Immature natural killer cell (primary cell): ENCODE measurements at places on chromosomes 5 and 9.

GRCh38 chr5:32600054-32600622 lies 14.8 kb downstream of the SUB1 start:
- no peak for DNase-seq

- no peak for DNase-seq
Observed at GRCh38 chr9:96117398-96118080, 184.4 kb downstream of the HSD17B3 start.

DNA sequence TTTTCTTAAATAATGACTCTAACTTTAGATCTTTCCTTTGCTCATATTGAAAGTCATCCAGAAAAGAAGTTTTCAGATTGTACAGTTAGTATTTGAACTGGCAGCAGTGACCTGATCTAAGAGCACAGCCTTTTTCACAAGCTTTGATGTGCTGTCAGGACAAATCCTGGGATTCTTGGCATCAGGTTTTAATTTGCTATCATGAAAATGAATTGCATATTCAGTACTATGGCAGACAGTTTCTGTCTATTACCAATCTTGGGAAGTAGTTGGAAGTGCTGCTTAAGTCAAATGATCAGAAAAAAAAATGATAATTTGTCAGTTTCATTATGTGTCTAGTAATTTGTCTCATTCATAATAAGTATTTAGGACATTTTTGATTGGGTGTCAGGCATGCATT lies 925.6 kb upstream of the ARRDC3 start:
- DNase-seq: no peak

DNA sequence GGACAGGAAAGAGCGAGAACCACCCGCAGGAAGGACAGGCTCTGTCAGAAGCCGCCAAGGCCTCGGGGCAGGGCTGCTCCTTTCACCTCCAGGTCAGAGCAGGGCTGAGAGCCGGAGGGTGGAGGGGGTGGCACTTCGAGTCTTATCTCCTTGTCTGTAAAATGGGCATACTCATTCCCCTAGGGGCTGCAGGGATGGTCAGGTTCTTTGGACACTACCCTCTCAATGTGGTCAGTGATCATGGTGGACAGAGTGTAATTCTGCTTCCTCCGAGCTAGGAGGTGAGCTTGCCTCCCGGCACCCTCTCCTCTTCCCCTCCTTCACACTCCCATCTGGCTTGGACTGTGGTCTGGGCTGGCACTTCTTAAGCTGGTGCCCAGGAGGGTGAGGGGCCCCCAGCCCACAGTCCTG lies 39.6 kb downstream of the RGS3 start:
- DNase-seq: no peak

DNA sequence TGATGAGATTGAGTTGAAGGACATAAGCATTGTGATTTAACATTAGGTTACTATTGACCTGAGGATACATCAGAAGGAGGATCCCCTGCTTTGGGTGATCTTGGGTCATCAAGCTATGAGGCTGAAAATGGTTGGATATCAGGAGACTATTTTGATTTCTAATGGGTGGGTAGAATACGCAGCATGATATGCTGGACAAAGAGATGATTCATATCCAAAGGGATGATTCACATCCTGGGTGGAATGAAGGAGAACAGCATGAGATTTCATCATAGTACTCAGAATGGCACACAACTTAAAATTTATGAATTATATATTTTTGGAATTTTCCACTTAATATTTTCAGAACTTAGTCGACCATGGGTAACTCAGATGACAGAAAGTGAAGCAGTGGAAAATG lies 1759.5 kb upstream of the C9orf72 start:
- no peak for DNase-seq

DNA sequence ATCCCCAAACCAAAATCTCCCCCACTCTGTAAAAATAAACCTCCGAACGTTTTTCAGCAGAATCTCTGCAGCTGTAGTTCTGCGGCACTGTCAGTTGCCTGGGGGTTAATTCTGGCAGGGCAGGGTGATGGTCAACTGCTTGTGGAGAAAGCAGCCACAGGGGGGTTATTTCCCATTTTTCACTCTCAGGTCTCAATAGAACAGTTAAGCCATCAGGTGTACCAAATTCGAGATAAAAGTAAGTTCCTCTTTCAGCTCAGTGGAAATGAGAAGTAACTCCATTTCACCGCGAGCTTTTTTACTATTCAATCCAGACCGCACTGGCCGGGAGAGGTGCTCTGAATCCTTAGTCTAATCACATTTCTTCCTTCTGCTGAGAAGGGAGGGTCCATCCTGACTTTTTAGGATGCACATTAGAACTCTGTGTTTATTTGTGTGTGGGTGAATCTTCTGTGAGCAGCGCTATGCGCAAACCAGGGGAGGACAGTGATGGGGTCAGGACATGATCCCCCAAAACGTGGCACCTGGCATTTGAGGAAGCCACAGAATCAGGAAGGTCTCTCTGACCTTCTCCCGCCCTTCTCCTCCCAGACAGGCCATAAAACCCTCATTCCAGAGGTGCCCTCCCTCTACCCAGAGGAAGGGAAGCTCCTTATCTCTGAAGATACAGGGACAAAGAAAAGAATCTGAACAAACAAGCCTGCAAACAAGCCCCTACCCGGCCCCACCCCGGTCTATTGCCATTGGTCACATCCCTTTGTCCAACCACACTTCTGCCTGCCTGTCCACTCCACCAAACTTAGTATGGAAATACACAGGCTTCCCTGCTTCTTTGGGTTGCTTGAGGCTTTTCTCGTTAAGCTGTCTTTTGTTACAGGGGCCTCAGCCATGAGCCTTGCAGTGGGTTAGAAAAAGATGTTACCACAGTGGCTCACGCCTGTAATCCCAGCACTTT lies 229.0 kb downstream of the ROR2 start:
- no peak for DNase-seq

DNA sequence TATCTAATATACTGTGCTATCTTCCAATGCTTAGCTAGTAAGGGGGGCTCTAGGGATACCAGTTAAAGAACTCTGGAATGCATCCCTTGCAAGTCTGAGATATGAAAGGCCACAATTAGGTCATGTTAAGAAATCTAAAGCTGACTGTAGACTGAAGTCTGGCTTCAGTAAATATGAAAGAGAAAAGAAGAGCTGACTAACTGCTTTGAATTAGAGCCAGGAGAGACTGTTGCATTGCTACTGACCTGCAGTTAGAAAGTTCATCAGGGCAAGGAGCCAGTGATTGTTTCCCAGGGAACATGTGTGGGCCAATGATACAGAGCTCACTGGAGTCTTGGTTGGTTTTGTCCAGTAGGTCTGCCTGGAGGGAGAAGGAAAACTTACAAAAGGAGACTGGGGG lies 472.1 kb upstream of the TNC start:
- no peak for DNase-seq

- DNase-seq: no peak
Observed at GRCh38 chr5:160957312-160957861, 105.4 kb upstream of the ATP10B start.

DNA sequence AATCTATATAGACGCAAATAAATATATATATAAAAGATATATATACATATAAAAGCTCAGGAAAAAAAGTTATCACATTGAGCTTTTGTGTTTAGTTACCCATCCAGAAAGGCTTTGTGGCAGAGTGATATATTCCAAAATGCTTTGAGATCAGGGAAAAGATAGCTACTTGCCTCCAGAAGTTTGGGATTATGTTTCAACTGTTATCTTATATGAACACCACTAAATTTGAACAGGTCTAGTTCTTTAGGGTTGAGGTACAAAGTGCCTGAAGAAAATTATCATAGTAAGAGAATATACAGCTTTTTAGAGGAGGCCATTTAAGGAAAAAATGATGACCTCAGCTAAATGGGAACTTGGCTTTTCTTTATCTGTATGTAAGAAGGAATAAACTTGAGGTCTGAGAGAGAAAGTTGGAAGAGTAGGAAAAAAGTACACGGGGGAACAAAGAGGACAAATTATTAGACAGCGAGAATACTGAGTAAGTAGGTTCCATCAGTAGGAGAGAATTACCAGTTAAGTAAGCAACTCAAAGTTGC lies 2.4 kb downstream of the ERP44 start:
- DNase-seq: no peak

- no peak for DNase-seq
Observed at GRCh38 chr5:121174351-121174750, 677.3 kb upstream of the FTMT start.

DNA sequence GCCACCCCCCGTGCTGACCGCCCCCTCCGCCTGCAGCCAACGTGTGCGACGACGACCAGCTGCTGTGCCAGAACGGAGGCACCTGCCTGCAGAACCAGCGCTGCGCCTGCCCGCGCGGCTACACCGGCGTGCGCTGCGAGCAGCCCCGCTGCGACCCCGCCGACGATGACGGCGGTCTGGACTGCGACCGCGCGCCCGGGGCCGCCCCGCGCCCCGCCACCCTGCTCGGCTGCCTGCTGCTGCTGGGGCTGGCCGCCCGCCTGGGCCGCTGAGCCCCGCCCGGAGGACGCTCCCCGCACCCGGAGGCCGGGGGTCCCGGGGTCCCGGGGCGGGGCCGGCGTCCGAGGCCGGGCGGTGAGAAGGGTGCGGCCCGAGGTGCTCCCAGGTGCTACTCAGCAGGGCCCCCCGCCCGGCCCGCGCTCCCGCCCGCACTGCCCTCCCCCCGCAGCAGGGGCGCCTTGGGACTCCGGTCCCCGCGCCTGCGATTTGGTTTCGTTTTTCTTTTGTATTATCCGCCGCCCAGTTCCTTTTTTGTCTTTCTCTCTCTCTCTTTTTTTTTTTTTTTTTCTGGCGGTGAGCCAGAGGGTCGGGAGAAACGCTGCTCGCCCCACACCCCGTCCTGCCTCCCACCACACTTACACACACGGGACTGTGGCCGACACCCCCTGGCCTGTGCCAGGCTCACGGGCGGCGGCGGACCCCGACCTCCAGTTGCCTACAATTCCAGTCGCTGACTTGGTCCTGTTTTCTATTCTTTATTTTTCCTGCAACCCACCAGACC lies 80.2 kb downstream of the NTNG2 start:
- peak; percentile 58 for DNase-seq

- DNase-seq: peak; percentile 29
Observed at GRCh38 chr5:180673371-180674089, 24.1 kb upstream of the FLT4 start.

DNA sequence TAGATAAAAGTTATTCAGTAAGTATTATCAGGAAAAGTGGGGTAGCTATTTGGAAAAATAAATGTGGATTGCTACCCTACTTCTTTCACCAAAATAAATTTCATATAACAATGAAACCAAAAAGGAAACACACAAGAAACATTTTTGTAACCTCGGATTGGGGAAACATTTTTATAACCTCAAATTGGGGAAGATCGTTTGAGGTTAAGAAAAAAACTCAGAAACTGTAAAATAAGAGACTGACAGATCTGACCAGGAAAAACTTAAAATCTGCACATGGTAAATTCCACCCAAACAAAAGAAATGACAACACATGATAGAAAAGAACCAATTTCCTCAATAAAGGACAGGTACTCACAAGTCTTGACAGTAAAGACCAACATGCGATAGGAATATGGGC lies 13.5 kb downstream of the EFCAB9 start:
- no peak for DNase-seq

DNA sequence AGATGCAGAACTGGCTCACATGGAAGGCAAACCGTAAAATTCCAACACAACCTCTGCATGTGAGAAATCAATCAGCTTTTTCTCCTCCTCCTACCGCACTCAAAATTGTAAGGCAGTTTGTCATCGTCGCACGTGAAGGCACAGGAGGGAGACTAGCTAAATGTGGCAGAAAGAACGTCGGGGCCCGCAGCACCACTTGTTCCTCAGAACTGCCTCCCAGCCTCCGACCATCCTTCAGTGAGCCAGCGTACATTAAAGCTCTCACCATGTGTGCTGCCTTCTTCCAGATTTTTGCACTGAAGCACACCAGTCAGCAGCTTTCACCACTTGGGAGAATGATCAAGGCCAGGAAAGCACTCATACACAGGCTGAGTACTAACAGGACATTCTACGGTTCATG lies 105.9 kb downstream of the RFX3 start:
- no peak for DNase-seq

DNA sequence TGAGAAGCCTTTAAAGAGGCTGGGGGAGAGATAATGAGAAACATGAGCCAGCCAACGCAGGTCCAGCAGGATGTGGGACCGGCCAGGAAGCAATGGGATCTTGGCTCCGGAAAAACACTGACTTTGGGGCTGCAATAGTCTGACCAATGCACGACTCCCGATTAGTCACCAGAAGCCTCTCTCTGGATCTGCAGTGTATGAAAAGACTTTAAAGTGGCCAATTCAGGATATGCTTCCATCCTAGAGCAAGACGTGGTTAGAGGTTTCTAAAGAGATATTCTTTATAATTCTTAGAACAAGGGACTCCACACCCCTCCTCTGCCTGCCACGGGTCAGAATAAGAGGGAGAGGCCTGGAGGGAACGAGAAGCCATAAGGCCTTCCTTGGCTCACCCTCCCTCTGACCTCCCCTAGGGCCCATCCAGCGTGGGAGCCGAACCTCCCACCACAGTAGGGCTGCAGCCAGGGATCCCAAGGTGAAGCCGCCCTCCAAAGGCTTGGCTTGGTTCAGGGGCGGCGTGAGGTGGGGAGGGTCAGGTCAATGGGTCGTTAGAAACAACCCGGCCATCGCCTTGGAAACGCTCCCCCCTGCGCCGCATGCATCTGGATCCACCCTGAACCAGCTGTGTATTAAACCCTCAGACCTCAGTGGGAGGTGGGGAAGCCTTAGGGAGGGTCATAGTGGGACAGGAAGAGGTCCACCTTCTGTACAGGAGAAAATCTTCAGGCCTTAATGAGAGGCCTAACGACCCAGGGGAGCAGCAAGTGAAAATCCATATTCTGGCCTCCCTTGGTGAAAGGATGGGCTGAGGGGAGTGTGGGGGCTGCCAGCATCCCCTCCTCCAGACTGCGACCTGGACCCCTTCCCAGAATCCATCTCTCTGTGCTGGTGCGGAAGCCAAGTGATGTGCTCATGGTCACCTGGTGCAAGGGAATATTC lies 11.1 kb downstream of the FGF1 start:
- DNase-seq: no peak

DNA sequence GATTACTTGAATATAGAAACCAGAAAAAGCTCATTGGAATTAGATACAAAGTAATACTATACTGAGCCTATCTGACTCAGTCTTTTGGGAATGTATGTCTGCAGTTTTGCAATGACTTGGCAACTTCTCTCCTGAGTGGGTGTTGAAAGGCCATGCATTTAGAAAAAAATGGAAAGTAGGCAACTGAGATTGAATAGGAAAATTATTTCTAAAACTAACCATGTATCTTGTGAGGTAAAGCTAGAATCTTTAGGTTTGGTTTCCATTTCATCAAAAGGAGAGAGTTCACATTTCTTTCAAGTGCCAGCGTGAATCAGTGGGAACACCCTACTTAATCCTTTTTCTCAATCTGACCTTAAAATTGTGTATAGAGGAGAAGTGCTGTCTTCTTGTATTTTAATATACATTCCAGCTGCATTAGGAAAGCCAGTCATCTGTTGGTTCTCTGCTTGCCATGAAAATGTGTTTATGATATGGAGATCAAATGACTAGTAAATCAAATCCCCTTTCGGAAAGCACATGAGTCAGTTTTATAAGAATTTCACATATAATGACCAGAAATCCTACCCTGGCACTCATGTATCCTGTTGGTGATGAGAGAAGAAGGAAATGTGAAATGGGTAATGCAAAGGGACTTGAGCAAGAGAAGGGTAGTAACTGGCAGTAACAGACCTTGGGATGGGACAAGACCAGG lies 30.4 kb downstream of the NFX1 start:
- DNase-seq: no peak

GRCh38 chr5:157072508-157072907 lies 13.6 kb upstream of the HAVCR1 start:
- DNase-seq: peak; percentile 15

GRCh38 chr5:124071039-124071438 lies 559.1 kb downstream of the CSNK1G3 start:
- no peak for DNase-seq
